ENCODE measurements at places on chromosomes 7 and 10. TPM values are rescaled to one million over a fixed set of nuclear protein-coding genes. Genes with fewer than 3 reads are reported as not detected.

ATP6V0E2 gene
- total RNA-seq: 63.6 TPM

OR6V1 gene
- not detected for total RNA-seq

PRSS2 gene
- total RNA-seq: not detected

TLL2 gene
- 0.10 TPM for total RNA-seq

NUTM2E gene
- not detected for total RNA-seq

NXPH1 gene
- not detected for total RNA-seq

VSTM4 gene
- total RNA-seq: 0.10 TPM

BICC1 gene
- total RNA-seq: not detected

DOCK1 gene
- total RNA-seq: 0.73 TPM

TMEM178B gene
- 6.5 TPM for total RNA-seq

Data from T-helper 1 cell treated with Interleukin-12 subunit alpha and Interleukin-12 subunit beta and Interleukin-4 antibody, amounts not matched to agents 30 ng/mL and 1 ng/mL, for 36 hours (primary cell).